ENCODE measurements at places on chromosomes 4 and X.
A peak's percentile ranks its signal among the peaks of the same experiment; 100 is the strongest.

DNA sequence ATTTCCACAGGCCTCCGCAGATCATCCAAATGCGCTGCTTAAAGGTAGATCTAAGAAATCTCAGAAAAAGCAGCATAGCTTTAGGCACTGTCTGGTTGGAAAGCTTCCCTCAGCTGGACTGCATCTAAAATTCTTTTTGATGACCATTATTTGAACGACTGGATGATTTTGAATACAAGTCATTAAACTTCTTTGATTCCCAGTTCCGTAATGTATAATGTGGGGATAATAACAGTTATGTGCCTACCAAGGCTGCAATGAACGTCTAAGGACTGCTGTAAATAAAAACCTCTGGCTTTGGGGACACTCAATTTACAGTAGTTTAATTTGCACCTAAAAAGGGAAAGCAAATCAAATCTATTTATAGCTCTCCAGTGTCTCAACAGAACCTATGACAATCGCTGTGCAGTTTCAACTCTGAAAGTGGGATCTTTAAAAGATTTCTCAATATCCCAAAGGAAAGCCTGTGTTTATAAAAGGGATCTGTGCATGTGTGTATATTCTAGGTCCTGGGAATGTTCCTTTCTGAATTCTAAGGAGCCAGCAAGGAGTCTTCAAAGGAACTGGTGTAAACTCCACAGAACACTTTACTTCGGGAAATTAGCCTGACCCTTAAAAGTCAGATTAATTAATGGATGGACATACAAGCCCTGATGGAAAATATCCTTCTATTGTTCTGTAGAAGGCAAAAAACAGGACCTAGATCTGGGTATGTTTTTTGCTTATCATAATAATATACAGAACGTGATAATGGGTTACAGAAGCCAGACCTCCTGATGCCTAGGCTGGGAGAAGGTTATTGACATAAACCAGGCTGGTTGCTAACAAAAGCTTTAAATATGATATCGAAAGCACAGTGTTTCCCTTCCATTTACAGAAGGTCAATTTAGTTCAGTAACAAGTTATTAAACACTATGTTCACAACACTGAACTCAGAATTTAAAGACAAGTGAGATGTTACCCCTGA, 53.4 kb downstream of the AFAP1 start:
- no peak for DNase-seq

GRCh38 chrX:132094164-132094563, 33.7 kb downstream of the FRMD7 start:
- DNase-seq: no peak

- DNase-seq: no peak
Observed at GRCh38 chrX:153626025-153626633, 20.9 kb upstream of the DUSP9 start.

- DNase-seq: no peak
Observed at GRCh38 chr4:100516225-100516624, 1.6 kb downstream of the EMCN start.

DNA sequence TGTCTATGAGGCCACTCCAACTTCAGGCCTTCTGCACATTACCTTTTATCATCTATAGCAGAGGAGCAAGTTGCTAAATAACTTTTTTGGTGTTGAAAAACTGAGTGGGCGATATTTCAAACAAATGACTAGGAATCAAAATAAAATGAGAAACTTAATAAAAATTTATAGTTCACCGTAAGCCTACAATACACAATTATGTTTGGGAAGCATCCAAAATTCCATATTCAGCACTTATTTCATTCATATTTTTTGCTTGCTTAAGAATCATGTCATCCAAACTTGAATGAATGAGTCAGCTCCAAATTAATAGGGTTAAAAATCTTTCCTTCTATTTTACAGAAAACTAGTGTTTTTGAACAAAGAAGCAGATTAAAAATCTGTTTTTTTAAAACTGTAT, 119.1 kb downstream of the SH3RF1 start:
- peak; percentile 29 for DNase-seq

DNA sequence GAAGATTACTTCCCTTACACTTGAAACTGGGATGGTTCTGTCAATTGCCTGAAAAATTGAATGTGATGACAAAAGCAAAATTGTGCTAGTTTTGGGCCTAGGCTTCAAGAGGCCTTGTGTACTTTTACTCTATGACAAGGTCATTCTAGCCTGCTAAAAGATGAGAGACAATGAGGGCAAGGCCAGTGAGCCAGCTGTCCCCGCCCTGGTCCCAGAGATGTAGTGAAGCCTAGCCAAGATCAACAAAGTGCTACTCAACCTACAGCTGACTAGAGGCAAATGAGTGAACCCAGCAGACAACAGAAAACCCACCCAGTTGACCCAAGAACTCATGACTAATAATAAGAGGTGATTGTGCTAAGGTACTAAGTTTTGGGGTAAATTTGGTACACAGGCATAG, 248.7 kb downstream of the IL15 start:
- DNase-seq: no peak

- no peak for DNase-seq
Observed at GRCh38 chr4:15078682-15079642, 76.7 kb downstream of the CPEB2 start.

DNA sequence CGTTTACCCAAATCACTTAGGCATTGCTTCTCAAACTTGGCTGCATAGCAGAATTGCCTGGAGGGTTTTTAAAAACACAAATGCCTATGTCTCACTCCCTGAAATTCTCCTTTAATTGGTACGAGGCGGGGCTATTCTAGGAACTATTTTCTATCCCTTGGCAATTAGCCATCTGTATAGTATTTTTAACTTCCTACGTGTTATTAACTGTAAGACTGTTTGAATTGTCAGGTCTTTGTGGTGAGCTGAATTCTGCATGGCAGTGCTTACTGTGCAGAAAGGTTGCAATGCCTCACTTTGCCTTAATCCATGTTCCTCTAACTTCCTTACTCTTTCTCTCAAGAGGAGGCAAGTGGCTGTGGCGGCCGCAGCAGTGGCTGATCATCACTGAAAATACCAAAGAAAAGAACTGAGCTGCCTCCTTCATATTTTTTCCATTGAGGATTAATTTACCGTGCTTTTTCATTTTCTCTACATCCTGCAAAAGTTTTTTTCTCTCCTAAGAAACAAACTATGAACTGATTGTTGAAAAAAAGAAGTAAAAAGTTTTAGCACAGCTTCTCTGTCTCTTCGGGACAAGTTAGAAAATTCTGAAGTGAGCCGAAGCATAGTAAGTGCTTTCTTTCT, at the start of gene SHROOM3:
TSS of gene SHROOM3 (plus strand) at position 329 of the 627 bp plus-strand sequence. CDS start 824 bp downstream, outside the sequence.
- DNase-seq: no peak

- DNase-seq: no peak
Observed at GRCh38 chrX:148784137-148784536, 283.7 kb downstream of the AFF2 start.

GRCh38 chr4:32506067-32506466, 1785.9 kb downstream of the PCDH7 start:
- DNase-seq: no peak

- no peak for DNase-seq
Observed at GRCh38 chr4:113316879-113317278, 267.4 kb downstream of the ANK2 start.

DNA sequence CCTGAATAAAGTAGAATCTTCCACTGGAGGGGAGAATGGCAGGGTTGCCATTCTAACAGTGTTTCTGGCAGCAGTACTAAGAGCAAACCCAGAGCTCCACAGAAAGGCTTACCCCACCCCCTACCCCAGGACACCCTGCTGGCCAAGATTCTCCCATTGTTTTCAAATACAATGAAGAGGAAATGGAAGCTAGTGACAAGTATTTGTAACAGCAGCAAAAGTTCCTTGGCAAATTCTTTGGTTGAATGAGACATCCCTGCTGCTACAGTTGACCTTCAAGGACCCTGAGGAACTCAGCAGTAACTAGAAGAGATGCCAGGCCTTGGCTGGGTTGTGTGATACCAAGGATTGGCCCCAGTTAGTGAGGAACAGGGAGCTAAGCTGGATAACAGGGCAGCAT, 124.2 kb upstream of the DGKK start:
- no peak for DNase-seq

- no peak for DNase-seq
Observed at GRCh38 chr4:23438764-23439163, 451.1 kb downstream of the PPARGC1A start.

DNA sequence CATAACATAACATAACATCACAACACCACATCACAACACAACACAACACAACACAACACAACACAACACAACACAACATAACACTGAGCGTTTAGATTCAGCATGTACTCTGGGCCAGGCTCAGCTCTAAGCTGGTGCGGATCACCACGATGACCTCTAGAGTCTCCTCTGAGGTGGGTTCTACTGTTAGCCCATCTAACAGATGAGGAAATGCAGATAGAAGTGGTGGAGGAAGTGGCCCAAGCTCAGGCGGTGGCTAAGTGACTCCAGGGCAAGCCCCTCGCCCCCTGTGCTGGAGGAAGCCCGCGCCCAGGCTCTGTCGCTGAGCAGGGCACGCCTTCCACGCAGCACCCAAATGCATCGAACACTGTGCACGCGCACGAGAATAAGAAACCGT, 45.3 kb upstream of the CDKN2AIP start:
- no peak for DNase-seq
